Esophagus squamous epithelium (tissue), 5 donors: ENCODE measurements at places on chromosomes 3 and 15.

- no peak for DNase-seq
Observed at GRCh38 chr3:42764115-42764514, 8.9 kb downstream of the CCDC13 start.

GRCh38 chr3:2944628-2945027, 165.5 kb downstream of the IL5RA start:
- DNase-seq, result no peak

GRCh38 chr15:45535486-45536042, 13.0 kb upstream of the SLC30A4 start:
- no peak for DNase-seq

GRCh38 chr3:152403632-152404066, 134.9 kb downstream of the MBNL1 start:
- no peak for DNase-seq

DNA sequence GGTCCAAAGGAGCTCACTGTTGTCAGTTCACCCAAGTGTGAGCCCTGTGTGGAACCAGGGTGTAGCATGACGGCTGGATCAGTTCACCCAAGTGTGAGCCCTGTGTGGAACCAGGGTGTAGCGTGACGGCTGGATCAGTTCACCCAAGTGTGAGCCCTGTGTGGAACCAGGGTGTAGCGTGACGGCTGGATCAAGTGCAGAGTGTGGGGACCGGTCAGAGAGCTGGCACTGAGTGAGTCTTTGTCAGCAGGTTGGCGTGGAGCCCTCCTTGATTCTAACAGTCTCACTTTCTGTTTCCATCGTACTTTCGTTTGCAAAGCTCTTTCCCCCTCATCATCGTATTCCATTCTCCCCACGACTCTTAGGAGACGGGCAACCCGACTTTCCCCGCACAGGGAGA, 57.9 kb upstream of the DLG1 start:
- DNase-seq, result no peak

GRCh38 chr15:33735637-33736247, 232.6 kb upstream of the CHRM5 start:
- DNase-seq, result no peak

GRCh38 chr15:88834211-88834812, 31.1 kb downstream of the ACAN start:
- DNase-seq, result no peak

GRCh38 chr3:141302364-141303141, 65.8 kb upstream of the ZBTB38 start:
- no peak for DNase-seq

GRCh38 chr15:68609629-68610028, 30.8 kb downstream of the CORO2B start:
- no peak for DNase-seq

- DNase-seq, result no peak
Observed at GRCh38 chr3:153978006-153978405, 143.2 kb upstream of the ARHGEF26 start.

- no peak for DNase-seq
Observed at GRCh38 chr3:49183873-49184272, 12.5 kb downstream of the KLHDC8B start.

- DNase-seq, result no peak
Observed at GRCh38 chr15:96037584-96037983, 292.9 kb upstream of the NR2F2 start.

GRCh38 chr3:62151591-62151990, 221.8 kb downstream of the FEZF2 start:
- DNase-seq, result no peak

GRCh38 chr3:34065901-34066300, 267.5 kb downstream of the PDCD6IP start:
- DNase-seq, result no peak

GRCh38 chr15:69647142-69647513, 194.5 kb downstream of the RPLP1 start:
- DNase-seq, result no peak

- DNase-seq, result no peak
Observed at GRCh38 chr15:76903251-76903681, 1.9 kb downstream of the SCAPER start.

GRCh38 chr3:4977001-4977852, 2.0 kb upstream of the BHLHE40 start:
- no peak for DNase-seq

DNA sequence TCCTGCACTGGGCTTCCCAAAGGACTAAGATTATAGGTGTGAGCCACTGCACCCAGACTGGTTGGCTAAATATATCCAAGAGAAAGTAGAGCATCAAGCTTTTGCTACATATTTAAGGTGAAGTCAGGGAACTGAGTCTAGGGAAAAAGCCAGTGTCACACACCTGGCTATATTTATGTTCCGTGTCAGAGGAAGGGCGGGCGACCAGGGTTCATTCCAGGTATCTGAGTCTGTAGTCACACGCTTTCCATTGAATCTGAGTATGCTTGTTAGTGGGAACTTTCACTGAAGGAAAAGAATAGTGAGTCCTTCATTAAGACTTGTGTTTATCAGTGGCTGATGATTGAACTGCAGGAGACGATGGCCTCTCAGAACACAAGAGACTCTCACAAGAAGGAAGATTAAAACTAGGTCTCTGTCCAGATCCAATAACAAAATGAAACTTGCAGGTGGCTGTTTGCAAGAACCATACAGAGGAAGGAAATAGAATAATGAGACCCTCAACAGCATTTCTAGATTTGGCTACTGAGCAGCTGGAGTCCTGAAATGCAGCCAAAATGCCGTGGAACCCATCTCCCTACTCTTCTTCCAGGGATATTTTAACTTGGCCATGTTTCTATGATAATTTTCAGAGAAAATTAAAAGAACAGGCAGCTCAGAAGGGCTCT, 276.3 kb downstream of the THSD4 start:
- DNase-seq, result no peak

- DNase-seq, result no peak
Observed at GRCh38 chr3:188229177-188229576, 75.2 kb downstream of the LPP start.

- no peak for DNase-seq
Observed at GRCh38 chr3:66302288-66302687, 81.5 kb downstream of the SLC25A26 start.

DNA sequence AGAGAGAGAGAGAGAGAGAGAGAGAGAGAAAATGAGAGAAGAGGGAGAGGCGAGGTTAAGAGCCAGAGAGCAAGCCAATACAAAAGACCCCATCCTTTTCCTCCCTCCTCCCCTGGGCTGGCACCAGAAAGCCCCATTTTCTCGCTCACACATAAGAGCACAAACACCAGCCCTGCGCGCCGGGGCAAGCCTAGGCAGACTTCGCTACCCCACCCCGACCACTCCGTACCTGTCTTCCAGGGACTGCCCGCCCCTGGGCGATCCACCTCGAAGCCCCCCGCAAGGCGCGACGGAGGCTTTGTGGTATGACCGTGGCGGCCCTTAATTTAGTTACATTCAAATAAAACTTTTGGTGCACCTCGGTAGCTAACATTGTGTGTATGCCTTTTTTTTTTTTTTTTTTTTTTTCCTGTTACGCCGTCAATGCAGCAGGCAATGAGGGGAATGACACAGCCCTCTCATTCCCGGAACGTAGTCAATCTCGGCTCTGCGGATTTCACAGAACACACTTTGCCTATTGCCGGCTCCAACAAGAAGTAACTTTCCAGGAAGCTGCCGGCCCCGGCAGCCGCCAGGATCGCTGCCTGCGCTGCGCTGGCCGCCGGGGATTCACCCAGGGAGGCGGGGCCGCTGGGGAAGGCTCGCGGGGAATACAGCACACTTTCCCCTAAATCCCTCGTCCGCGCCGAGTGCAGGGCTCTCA, 7.7 kb downstream of the BCL6 start:
- no peak for DNase-seq

GRCh38 chr3:169403855-169404519, 259.5 kb downstream of the MECOM start:
- no peak for DNase-seq

GRCh38 chr15:99387421-99388168, 136.3 kb downstream of the LRRC28 start:
- DNase-seq, result no peak

- no peak for DNase-seq
Observed at GRCh38 chr15:44596511-44597010, 59.6 kb downstream of the EIF3J start.

DNA sequence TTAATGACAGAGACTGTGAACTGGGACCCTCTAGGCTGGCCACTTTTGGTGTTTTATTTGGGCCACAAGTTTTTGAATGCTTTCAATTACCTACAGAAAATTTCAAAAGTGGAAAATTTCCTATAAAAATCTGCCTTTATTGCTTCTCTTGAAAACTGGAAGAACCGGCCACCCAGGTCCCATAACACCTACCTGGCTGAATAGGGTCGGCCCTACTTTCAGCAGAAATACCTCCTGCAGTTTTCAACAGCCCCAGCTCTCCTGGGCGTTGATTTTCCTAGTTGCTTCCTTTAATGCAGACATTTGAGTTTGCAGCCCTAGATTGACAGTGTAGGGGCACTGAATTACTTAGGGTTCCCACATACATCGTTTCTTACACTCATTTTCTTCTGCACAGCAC, 719 bp upstream of the SRPRB start:
- DNase-seq, result no peak

- no peak for DNase-seq
Observed at GRCh38 chr3:105430455-105430854, 63.7 kb downstream of the ALCAM start.

GRCh38 chr3:119120480-119120879, 25.5 kb upstream of the TEX55 start:
- DNase-seq, result no peak

DNA sequence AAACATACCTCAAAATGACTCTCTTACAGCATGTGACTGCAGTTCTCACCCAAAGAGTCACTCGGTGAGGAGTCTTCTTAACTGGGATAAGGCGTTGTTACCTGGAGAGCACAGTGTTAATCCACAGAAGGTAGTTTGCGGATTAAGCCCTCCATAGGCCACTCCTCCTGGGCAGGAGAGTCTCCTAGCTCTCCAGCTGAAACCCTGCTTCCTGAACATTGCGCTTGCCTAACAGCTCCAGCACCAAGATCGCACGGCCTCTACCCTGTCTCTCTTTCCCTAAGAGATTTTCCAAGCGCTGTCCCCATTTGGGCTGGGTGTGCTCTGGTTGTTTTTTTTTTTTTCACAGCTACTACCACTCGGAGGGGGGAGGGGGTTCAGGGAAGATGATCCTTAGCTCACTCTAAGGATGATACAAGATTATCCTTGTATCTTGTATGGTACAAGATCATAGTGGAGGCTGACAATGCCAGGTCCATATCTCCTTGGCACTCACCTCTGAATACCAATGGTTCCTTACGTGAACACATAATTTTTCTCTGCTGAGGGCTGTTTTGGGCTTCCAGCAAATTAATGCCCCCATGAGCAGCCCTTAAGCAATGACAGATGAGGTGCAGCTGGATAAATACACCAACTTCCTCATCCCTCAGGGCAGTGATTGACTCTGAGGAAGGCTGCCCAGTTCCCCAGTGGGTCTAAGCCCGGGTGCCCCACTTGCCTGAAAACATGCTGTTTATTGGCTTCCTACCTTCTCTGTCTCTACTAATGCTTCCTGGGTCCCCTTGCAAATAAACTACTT, 185.2 kb upstream of the TSC22D2 start:
- DNase-seq, result no peak

DNA sequence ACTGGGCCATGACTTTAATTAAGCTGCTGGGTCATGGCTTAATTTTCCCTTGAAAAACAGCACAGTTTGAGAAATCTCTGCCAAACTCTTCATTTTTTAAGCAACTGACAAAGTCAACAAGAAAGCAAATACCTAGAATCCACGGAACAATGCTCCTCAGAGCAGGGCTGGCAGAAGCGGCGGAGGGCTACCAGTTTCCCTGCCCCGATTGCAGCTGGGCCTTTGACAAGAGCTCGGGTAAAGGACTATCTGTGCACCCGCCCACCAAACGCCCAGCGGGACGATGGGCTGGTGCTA, 1.2 kb downstream of the GOLIM4 start:
- DNase-seq, result no peak

DNA sequence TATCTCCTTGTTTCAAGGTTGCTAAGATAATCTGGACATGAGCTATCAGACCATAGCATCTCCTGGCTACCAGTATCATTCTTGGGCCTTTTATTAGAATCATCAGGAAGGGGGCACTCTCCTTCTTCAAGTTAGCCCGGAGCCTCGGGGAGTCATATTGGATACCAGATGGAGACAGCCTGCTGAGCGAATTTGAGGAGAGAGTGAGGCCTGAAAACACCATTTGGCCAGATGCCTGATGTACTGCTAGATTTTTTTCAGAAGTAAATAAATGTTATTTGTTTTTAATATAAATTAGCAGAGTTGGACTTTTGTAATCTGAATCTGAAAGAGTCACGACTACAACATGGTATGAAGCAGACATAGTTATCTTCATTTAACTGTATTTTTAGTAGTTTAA, 848.6 kb downstream of the IGSF11 start:
- DNase-seq, result no peak

GRCh38 chr3:139732729-139733128, 55.0 kb upstream of the NMNAT3 start:
- DNase-seq, result no peak

DNA sequence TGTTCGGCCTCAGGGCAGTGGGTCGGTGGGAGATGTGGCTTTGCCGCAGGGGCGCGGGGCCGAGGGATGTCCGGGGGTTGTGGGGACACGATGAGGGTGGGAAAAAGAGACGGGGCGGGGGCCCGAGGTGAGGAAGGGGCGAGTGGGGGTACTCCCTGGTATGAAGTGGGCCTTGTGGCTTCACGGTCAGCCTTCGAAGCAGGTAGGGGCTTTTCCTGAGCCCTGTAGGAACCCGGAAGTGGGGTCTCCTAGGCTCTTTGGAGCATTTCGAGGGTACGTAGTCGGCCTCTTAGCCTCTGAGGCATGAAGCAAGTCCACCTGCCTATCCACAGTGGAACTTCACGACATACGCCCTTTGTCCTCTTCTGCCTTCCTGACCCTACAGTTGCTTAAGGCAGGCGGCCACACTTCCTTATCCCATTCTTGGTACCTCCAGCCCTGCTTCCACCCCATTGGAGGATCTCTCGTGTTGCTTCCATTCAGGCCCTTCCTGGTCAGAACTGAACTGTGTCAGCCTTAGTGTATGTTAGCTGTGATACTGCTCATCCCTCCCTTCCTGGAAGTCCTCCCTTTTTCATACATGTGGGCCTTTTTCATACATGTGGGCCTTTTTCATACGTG, 389 bp downstream of the ARPC4 start:
- DNase-seq, result no peak
